HepG2 (cell line): ENCODE measurements at places on chromosomes 4 and X. TPM values are rescaled to one million over a fixed set of nuclear protein-coding genes. Genes with fewer than 3 reads are reported as not detected.

DNA sequence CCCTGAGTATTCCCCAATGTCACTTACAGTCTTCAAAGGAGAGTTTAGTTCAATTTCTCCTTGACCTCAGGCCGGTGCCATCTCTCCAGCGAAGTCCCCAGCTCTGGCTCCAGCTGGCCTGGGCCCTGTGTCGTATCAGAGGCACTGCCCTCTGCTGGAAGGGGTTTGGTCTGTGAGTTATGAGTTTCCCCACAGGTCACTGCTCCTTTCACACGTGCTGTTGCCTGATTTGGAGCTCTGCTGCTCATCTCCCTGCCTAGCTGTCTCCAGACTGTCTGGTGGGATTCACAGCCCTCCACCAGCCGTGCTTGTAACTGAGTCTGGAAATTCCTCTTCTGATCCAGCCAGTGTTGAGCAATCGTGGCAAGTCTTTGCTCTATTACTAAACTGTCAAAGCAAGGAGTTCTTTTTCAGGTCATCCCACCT lies at the start of gene RAP2C:
RAP2C (minus strand) TSS at position 105 of the 426 bp plus-strand sequence. CDS start 2,179 bp downstream, outside the sequence.
- DNase-seq, result peak; percentile 77

Gene PSAPL1
- total RNA-seq, result 0.02 TPM in 1 of 2 replicates, not detected in the other

DNA sequence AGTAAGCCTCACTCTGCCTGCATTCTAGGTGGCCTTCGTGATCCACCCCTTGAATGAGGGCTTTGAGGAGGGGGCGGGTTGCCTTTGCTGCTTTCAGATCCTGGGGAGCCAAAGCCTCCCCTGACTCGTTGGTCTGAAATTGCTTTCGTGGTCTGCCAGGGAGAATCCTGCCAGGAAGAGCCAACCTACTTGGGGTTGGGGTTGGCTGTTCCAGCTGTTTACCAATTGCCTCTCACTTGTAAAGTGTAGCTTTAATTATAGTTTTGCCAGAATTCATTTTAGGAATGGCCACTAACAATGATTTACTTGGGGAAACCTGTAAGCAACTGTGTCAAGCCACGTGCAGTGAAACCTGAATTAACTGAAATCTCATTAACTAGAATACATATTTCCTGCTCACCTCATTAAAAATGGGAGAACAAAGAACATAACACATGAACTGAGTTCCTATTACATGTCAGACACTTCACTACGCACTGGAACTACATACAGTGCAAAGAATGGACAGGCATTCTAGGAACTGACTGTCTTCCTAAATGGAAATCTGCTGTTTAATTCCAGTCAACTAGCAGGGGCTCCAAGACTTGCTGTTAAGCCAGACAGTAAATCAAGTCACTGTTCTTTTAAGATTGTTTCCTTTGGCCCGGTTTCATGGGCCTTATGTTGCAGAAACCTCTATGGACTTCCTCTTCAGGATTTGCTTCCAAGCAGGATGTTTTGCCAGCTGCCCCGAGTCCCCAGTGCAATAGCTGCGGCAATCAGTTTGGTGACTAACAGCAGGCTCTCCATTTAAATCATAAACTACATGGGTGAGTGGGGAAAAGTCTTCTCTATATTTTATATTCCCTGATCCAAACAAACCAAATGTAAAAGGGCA lies 16.4 kb upstream of the NKRF start:
- no peak for DNase-seq

DNA sequence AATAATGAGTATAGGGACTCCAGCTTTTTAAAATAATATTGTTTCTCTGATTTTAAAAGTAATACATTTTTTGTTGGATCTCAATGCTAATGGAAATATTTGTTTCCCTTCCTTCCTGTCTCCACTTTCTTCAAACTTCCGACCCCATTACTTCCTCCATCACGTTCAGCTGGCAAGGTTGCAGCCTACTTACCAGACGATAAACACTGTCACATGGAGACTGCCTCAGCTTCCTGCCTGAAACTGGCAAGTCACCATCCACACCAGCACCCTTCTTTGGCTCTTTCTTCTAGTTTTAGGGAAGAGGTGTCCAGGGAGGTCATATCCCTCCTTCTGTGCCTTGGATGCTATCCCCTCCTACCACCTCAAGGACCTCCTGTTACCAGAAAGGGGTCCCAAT lies 3.4 kb upstream of the INTU start:
- no peak for DNase-seq

DNA sequence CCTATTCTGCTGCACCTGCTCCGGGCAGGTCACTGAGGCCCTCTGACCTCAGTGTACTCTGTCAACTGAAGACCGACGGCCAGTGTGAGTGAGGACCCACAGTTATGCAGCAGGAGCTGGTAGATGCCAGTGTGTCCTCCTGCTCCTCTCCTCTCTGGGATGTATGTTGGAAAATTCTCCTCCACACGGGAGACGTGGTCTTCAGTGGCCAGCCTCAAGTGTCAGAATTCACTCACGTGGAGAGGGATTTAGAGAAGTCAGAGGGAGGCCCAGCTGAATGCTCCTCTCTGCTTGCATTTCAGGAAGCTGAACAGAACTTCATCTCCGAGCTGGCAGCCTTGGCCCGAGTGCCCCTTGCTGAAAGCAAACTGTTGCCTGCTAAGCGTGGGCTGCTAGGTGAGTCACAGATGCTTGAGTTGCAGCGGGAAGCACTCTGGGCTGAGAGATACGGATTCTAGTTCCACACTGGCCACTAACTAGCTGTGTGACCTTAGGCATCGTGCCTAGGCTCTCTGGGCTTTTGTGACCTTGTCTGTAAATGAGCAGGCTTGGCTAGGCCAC lies 83.6 kb downstream of the CRMP1 start:
- DNase-seq, result no peak

GRCh38 chr4:119585771-119586170 lies 42.8 kb downstream of the PDE5A start:
- no peak for DNase-seq

Gene RGN
- 74.4 and 76.6 TPM in 2 replicates for total RNA-seq
